ENCODE measurements at places on chromosomes 2 and 18. TPM values are rescaled to one million over a fixed set of nuclear protein-coding genes. Genes with fewer than 3 reads are reported as not detected.

DNA sequence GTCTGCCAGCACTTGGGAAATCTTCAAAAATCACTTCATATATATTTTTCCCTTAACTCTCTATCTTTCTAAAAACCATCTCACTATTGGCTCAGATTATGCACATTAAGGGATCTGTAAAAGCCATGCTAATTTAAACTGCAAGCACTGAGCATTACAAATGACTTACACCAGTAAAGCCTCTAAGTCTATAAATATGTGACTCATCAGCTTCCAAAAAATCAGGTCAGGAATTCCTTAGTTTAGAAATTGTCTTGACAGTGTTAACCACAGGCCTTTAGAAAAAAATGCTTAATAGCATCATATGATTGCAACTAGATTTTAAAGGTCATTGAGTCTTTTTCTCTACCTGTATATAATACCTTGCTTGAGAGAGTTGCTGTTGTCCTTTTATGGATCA lies 1113.6 kb upstream of the PIK3C3 start:
- no peak for DNase-seq

DNA sequence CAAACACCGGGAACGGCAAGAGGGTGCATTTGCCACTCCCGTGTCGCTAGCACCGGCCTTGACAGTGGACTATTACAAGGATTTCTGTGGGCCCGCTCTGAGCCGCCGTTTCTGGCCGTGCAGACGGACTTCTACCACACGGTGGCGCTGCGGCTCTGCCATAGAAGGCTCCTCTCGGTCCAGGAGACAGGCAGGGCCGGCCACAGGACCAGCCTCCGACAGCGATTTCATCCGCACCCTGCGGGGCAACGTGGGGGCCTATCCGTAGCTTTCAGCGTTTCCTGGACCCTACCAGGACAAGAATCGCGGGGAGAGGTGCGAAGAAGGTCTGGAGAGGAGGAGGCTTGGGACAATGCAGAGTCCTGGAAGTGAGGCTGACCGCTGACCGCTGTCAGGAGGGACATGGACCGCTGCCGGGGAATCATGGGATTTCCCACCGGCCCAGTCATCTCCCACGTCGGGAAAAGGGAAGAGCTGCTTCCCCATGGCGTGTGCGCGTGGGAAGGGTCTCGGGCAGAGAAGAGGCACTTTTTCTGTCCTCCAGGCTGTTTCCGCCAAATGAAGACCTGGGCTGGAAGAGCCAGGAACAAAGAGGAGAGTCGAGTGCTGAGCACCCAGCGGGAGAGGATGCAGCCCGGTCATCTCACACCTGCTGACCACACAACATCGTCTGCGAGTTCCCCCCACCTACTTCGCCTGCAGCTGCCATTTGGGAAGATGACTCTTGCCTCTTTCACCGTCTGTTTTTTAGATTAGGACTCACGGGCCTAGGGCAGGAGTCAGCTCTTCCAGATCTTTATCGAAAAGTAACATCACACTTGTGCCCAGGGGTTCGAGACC lies 35.5 kb upstream of the HAAO start:
- DNase-seq = peak; percentile 94

GRCh38 chr2:192373754-192374153 lies 179.0 kb upstream of the TMEFF2 start:
- no peak for DNase-seq

The GCKR gene
- 0.61 TPM for total RNA-seq

The OTOS gene
- not detected for total RNA-seq

DNA sequence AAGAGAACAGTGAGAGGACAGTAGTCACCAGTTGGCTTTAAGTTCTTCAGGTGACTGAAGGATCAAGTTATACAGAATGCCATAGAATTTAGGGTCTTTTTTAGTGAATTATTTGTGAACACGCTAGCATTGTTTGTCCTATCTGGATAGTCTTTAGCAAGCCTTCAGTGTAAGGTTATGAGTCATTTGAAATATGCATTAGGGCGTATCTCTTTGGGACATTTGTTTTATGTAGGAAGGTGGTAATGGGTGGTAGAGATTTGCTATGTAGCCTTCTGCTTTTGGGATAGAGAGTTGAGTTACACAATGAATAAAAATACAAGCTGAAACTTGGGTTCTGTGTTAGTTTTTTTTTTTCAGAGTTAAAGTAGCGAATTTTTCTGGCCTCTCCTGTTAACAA lies 13.0 kb downstream of the ACTR2 start:
- no peak for DNase-seq

The GPR39 gene
- 1.0 TPM for total RNA-seq

DNA sequence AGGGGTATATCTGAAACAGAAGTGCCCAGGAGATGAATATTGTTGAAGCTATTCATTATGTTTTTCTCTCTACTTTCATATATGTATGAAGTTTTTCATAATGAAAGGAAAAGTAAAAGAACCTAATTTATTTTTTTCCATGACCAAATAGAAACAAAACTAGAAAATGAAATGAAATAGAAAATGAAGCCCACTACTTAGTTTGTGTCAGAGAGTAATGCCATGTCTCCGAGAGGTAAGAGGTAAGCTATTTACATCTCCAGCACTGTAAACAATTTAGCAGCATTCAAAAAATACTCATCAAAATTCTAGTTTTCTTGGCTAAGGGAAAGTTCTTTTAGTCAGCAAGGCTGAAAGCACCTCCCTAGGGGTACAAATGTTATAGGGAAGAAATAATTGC lies 238.6 kb downstream of the PTH2R start:
- DNase-seq = no peak

The WBP1 gene
- total RNA-seq = 109 TPM

GRCh38 chr2:65574993-65575392 lies 142.6 kb upstream of the SPRED2 start:
- no peak for DNase-seq

DNA sequence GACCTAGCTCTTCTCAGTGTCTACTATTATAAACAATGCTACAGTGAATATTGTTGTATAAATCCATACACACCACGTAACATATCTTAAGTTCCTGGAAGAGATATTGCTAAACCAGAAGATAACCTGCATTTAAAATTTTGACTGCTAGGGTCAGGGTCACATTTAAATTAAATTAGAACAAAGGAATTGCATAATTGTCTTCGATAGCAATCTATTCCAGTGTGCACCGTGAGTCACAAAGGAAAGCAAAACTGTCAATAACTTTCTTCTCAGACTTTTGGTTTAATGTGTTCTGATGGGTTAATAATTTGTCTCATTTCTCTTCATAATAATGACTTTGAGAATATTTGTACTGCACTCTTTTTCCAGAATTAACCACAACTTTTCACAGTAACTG lies 4.2 kb downstream of the GEN1 start:
- DNase-seq = no peak

DNA sequence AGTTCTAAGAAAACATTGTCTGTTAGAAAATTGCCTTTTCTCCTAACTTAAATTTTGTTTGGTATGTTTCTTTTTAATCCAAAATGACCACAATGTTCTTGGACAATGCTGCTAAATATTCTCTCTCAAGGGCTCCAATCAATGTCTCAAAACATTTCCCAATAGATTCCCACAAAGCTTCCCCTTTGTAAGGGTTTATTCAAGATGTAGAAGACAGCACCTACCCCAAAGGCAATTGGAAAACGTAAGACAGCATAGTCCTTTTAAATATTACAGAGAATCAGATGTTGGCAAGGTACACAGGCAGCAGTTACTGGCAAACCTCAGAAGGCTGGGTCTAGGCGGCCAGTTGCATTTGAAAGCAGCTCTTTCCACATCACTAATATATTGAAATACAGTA lies 18.3 kb upstream of the RIF1 start:
- no peak for DNase-seq
